ENCODE measurements at places on chromosomes 3 and 15.

DNA sequence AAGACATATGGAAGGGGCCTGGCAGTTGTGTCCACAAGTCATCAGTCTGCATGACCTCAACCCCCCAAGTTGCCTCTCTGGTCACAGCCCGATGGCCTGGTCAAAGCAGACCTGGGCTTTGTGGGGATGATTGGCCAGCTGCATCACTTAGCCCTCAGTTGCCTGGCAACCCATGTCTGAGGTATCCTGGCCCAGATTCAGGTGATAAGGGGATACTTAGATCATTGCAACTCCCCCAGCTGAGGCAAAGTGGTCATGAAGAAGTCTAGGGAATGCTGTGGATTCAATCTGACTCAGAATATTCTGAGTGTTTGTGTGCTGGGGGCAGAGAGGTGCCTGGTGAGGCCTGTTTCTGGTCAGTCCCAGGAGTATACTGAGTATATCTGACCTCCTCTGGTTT is 5.0 kb downstream of the GPR156 start:
- no peak for DNase-seq

- no peak for DNase-seq
Observed at GRCh38 chr3:170689893-170690660, 104.2 kb upstream of the SLC7A14 start.

DNA sequence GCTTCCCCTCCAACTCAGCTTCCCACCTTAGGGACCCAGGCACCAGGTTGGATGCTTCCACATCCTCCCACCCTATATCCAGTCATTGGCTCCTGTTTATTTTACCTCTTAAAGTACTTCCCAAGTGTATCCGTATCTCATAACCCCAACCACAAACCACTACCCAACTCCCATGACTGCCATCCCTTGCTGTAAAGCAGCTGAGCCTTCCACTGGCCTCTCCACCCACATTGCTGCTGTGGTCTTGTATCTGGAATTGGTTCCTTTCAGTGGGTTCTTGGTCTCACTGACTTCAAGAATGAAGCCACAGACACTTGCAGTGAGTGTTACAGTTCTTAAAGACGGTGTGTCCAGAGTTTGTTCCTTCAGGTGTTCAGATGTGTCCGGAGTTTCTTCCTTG is 79.8 kb upstream of the HRH1 start:
- no peak for DNase-seq

- DNase-seq, result no peak
Observed at GRCh38 chr3:155556531-155556930, 188.3 kb downstream of the PLCH1 start.

DNA sequence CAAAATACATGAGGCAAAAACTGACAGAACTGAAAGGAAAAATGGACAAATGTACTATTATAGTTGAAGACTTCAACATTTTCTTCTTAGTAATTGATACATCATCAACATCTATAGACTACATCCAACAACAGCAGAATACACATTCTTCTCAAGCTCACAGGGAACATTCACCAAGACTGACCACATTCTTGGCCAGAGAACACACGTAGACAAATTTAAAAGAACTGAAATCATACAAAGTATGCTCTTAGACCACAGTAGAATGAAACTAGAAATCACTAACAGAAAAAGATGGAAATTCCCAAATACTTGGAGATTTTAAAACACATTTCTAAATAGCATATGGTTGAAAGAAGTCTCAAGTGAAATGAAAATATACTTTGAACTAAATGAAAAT is 55.1 kb upstream of the NSMCE3 start:
- no peak for DNase-seq

DNA sequence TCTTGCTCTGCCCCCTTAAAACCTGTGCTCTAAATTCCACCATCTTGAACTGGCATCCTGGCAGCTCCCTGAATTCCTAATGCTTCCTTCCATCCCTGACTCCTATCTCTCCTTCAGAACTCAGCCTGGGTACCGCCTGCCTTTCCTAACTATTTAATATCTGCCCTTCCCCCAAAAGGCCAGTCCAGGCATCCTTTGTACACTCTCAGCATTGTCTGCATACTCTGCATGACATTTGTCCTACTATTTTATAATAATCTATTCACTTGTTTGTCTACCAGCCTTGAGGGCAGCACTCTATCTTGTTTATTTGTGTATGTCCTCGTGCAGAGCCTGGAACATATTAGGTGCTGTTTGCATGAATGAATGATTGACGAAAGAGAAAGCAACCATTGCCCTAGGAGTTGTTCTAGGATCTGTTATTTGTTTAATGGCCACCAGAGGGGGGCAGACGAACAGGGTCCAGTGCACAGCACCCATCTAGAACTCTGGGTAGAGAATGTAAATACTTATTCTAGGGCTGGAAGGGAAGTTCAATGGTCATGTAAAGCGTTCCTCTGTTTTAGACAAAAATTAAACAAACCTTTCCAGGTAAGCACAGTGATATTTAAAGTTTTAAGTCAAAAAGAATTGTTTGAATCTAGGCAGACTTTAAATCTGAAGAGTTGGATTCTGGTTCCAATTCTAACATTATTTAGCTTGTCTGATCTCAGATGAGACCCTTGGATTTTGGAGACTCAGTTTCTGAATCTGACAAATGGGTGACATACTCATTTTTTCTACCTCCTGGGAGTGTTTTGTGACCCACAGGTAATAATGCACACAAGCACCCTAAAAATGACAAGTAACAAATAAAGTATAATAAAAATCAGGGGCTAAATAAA is 125.8 kb upstream of the GALNT15 start:
- peak; percentile 12 for DNase-seq

Data from brain pericyte (primary cell).